Muscle of leg (tissue), 16 donors: ENCODE measurements at places on chromosomes 6 and 20. TPM values are rescaled to one million over a fixed set of nuclear protein-coding genes. Genes with fewer than 3 reads are reported as not detected.

Gene RNF114
- 42.1 TPM for total RNA-seq

DNA sequence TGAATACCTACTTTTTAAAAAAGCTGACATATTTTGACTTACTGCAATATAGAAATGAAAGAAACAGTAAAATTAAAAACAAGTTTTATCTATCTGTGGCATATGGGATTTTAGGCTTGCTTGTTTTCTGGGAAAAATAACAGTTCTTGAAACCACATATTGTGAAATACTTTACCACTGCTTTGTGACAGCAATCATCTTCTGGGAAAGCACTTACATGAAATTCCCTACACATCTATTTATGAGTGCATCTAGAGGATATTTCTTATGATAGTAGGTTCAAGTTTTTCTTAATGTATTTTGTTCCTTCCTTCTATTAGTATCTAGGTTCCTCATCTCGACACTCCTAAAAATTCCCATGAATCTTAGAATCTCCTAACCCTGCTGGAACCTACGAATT, 75.2 kb downstream of the STXBP5 start:
- no peaks in the 10 kb centered on the region for H3K27me3 ChIP-seq
- H3K4me3 ChIP-seq: no peak overlapping the region
- H3K36me3 ChIP-seq: peaks cover 3% of the 10 kb centered on the region
- DNase-seq: peak; percentile 44

DNA sequence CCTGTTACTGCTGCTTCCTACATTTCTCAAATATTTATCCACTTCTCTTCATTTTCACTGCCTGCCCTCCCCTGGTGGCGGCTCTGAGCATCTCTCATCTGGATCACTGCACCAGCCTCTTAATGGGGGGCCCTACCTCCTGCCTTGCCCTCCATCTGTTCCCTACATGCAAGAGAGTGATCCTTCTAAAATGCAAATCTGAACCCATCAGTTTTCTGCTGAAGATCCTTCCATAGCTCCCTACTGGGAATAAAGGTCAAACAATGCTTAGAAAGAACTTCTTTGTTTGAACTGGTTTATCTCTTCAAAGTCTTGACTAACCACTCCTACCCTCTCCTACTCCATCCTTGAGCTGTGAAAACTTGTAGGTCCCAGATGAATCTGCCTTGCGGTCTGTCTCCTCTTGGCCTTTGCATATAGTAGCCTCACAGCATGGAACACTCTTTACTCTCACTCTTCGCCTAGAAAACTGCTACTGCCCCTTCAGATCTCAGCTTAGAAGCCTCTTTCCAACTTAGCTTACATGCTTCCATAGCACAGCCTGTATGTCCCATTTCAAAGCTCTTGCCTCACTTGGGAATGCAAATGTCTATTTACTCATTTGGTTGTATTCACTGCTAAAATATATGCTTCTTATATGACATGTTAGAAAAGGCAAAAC, 119.3 kb downstream of the QRSL1 start:
- no peak for DNase-seq
- H3K27ac ChIP-seq: no peak overlapping the region
- H3K4me1 ChIP-seq: peaks cover 39% of the 10 kb centered on the region
- H3K4me3 ChIP-seq: no peak overlapping the region

DNA sequence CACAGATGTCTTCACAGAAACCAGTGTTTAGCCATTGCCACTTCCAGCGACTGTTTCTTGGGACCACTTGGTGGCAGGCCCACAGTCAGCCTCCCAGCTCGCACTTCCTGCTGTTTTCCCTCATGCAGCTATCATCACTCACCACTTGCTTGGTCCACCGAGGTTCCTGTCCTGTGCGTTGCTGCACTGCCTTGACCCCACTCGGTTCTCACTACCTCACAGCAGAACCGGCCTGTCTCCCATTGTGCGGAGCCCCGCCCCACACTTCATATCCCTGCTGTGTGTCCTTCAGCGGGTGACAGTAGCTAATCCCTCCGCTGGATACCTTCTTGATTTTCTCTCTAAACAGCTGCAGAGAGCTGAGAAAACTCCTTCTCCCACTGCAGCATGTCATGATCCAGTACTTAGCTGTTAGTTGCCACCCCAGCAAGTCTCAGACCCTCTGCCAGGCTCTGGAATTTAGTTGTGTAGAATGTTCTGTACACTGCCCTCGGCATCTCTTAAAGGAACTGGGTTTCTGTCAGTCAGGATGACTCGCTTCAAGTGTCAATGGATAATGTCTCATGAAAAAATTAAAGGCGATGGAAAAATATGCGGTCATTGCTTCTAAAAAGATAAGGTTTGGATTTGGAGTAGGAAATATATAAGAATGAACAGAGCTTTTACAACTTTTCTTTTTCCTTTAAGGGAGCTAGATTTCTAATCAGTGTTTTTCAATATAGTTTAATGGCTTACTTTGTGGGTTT, 208.0 kb downstream of the FARS2 start:
- no peak overlapping the region for H3K4me3 ChIP-seq
- no peak overlapping the region for H3K27ac ChIP-seq
- no peaks in the 10 kb centered on the region for H3K36me3 ChIP-seq

DNA sequence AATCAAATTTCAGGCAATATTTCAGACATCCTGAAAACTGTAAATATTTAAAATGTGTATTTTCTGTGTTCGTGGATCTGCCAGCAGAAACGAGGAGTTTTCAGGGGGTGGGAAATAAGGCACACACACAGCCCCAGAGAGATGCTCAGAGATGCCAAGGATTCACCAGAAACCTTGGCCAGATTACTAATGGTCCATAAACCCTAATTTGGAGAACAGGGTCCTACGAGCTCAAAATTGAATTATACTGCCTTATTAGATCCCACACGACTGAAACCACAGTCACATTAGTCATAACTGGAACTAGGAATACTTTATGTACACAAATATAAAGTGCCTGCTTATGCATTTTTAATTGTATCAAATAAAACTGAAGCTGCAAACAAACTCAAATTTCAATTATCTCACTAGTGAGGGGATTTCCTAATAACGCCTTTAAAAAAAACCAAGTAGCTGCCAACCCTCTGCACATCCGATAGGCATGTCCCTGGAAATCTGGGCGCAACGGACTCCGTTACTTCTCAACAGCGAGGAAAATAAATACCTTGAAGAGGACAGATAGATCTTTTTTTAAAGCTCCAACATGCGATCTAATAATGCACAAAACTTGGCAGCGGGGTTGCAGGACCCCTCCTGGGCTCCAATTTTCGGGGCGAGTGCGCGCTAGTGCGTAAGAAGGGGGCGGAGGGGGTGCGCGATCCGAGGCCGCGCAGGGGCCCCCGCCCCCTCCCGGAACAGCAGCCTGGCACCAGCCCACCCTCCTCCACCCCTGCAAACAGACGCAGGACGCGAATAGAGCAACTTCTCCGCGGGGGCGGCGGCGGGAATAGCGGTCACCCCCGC, 897 bp downstream of the CHD6 start:
- H3K4me3 ChIP-seq: peak overlapping the region; percentile 79
- H3K27me3 ChIP-seq: no peaks in the 10 kb centered on the region
- H3K4me1 ChIP-seq: peaks cover 17% of the 10 kb centered on the region

DNA sequence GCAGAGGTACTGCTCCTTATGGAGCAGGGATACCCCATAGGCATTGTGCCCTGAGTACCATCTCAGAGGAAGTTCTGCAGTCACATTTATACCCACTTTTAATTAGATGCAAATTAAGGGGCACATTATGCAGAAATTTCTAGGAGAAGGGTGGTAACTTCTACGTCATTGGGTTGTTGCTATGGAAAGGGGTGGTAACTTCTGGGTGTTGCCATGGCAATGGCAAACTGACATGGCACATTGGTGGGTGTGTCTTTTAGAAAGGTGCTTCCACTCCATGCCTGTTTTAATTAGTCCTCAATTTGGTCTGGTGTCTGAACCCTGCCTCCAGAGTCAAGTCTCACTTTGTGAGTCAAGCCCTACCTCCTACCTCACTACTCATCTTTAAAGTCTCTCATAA, 42.0 kb downstream of the RSPO3 start:
- H3K27ac ChIP-seq: no peak overlapping the region
- H3K36me3 ChIP-seq: no peaks in the 10 kb centered on the region
- H3K4me1 ChIP-seq: peaks cover 3% of the 10 kb centered on the region
- H3K4me3 ChIP-seq: no peak overlapping the region
- no peak for DNase-seq

GRCh38 chr6:120764312-120764711, 570.0 kb downstream of the TBC1D32 start:
- H3K4me3 ChIP-seq: no peak overlapping the region
- H3K4me1 ChIP-seq: no peaks in the 10 kb centered on the region
- H3K27ac ChIP-seq: no peak overlapping the region
- H3K36me3 ChIP-seq: no peaks in the 10 kb centered on the region
- DNase-seq: no peak
- H3K27me3 ChIP-seq: no peaks in the 10 kb centered on the region

Gene PSMB1
- 180 TPM for total RNA-seq

GRCh38 chr6:73058736-73059135, 166.6 kb downstream of the KHDC1L start:
- H3K4me1 ChIP-seq: no peaks in the 10 kb centered on the region
- no peak overlapping the region for H3K27ac ChIP-seq
- H3K4me3 ChIP-seq: no peak overlapping the region
- H3K27me3 ChIP-seq: no peaks in the 10 kb centered on the region
- DNase-seq: no peak
- no peaks in the 10 kb centered on the region for H3K36me3 ChIP-seq

Gene MROH8
- 4.5 TPM for total RNA-seq

GRCh38 chr6:160523223-160523622, 140.9 kb downstream of the LPA start:
- DNase-seq: no peak
- no peak overlapping the region for H3K27ac ChIP-seq
- no peak overlapping the region for H3K4me3 ChIP-seq
- H3K27me3 ChIP-seq: no peaks in the 10 kb centered on the region
- no peaks in the 10 kb centered on the region for H3K36me3 ChIP-seq
- H3K4me1 ChIP-seq: no peaks in the 10 kb centered on the region

- H3K4me3 ChIP-seq: no peak overlapping the region
- H3K36me3 ChIP-seq: peaks cover 64% of the 10 kb centered on the region
- peak overlapping the region; percentile 76 for H3K27ac ChIP-seq
- no peaks in the 10 kb centered on the region for H3K27me3 ChIP-seq
- peak; percentile 53 for DNase-seq
Observed at GRCh38 chr6:111673937-111674336, 68.3 kb upstream of the TRAF3IP2 start.

GRCh38 chr20:3090565-3090964, 6.0 kb upstream of the AVP start:
- peaks cover 3% of the 10 kb centered on the region for H3K4me1 ChIP-seq
- peaks cover 41% of the 10 kb centered on the region for H3K27me3 ChIP-seq
- no peaks in the 10 kb centered on the region for H3K36me3 ChIP-seq
- no peak for DNase-seq

Gene SOBP
- total RNA-seq: 13.6 TPM

DNA sequence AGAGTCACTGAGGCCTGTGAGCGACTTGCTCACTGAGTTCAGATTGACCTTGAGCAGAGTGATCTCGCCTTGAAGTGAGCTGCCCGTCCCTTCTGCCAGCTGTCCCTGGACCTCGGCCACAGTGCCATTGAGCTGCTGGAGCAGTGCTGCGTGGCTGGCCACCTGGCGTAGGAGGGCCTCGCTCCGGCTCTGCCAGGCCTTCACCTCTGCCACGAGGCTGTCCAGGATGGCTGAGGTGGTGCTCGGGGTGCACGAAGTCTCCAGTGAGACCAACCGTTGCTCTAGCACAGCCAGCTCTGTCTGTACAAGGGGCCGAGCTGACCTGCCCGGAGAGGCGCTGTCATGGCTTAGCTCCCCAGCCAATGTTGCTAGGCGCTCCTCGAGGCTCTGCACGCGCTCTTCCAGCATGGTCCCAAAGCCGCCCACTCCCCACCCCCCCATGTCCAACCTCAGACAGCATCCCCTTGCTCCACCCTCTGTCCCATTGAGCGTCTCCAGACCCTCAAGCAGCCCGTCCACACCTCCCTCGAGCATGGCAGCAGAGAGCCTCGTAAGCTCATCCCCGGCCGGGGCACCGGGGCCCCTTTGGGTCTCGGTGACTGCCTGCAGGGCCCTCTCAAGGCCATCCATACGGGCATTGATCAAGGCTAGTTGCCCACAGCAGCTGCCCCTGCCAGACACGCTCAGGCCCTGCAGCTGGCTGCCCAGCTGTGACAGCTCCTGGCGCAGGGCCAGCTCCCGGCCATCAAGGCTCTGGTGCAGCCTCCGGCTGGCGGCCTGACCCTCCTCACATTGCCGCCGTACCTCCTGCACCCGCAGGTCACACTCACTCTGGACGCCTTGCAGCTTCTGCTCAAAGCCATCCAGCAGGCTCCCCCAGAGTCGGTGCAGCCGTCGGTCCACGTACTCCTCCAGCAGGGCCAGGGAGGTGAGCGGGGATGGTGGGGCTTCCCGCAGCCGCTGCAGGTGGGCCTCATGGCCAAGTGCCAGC, 4.6 kb downstream of the EMILIN3 start:
- peaks cover 71% of the 10 kb centered on the region for H3K4me1 ChIP-seq
- H3K4me3 ChIP-seq: no peak overlapping the region
- peaks cover 17% of the 10 kb centered on the region for H3K36me3 ChIP-seq
- no peak for DNase-seq
- peaks cover 19% of the 10 kb centered on the region for H3K27me3 ChIP-seq
- peak overlapping the region; percentile 20 for H3K27ac ChIP-seq

Gene FERMT1
- total RNA-seq: 0.58 TPM

DNA sequence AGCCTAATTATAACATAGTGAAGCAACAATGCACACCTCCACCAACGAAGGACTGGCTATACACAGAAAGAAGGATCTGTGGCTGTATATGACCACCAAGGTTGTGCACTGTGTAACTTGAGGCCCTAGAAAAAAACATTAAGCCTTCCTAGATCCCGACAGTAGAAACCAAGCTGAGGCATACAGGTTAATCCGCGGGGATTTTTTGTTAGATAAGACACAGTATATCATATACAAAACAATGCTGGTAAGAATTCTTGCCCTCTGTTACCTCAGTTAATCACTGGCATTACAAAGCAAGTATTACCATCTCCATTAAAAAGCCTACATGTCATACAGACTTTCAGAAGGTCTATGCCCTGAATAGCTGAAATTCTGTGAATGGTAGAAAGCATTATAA, 228.8 kb downstream of the TBC1D32 start:
- no peaks in the 10 kb centered on the region for H3K36me3 ChIP-seq
- H3K27ac ChIP-seq: no peak overlapping the region
- H3K27me3 ChIP-seq: no peaks in the 10 kb centered on the region
- no peak for DNase-seq
- no peaks in the 10 kb centered on the region for H3K4me1 ChIP-seq

GRCh38 chr20:24915440-24915839, 33.6 kb upstream of the CST7 start:
- no peaks in the 10 kb centered on the region for H3K27me3 ChIP-seq
- no peak overlapping the region for H3K4me3 ChIP-seq
- peaks cover 10% of the 10 kb centered on the region for H3K4me1 ChIP-seq
- no peak overlapping the region for H3K27ac ChIP-seq

Gene PAK5
- 0.04 TPM for total RNA-seq

Gene SLC2A4RG
- 58.2 TPM for total RNA-seq

Gene DUSP15
- total RNA-seq: 1.6 TPM

Gene SLC13A3
- 2.7 TPM for total RNA-seq

Gene CNKSR3
- 14.0 TPM for total RNA-seq

Gene ZNF165
- 0.62 TPM for total RNA-seq

GRCh38 chr20:44883214-44883902, 2.1 kb upstream of the YWHAB start:
- no peak for DNase-seq
- H3K27me3 ChIP-seq: no peaks in the 10 kb centered on the region
- H3K27ac ChIP-seq: no peak overlapping the region

GRCh38 chr6:166456395-166457156, 73.8 kb upstream of the MPC1 start:
- peaks cover 12% of the 10 kb centered on the region for H3K36me3 ChIP-seq
- DNase-seq: peak; percentile 31
- H3K4me3 ChIP-seq: no peak overlapping the region
- no peak overlapping the region for H3K27ac ChIP-seq
- no peaks in the 10 kb centered on the region for H3K27me3 ChIP-seq

Gene SCRT2
- not detected for total RNA-seq

Gene SPEF1
- 0.09 TPM for total RNA-seq
